Urinary bladder (tissue), 4 donors: ENCODE measurements at places on chromosomes 3 and 15. TPM values are rescaled to one million over a fixed set of nuclear protein-coding genes. Genes with fewer than 3 reads are reported as not detected.

TGM4 gene
- total RNA-seq = not detected

MESP2 gene
- not detected for total RNA-seq

GABRR3 gene
- total RNA-seq = 0.11 TPM

CCDC54 gene
- total RNA-seq = not detected

MORC1 gene
- 0.90 TPM for total RNA-seq

GATM gene
- 83.8 TPM for total RNA-seq

CCRL2 gene
- total RNA-seq = 2.5 TPM

TSPAN3 gene
- total RNA-seq = 192 TPM

PROK2 gene
- 0.74 TPM for total RNA-seq

STRA6 gene
- total RNA-seq = 21.9 TPM

CHAC1 gene
- total RNA-seq = 0.42 TPM

SFMBT1 gene
- total RNA-seq = 17.8 TPM

CCDC71 gene
- 10.3 TPM for total RNA-seq

RASL12 gene
- total RNA-seq = 54.6 TPM

CPOX gene
- 16.2 TPM for total RNA-seq

TM4SF1 gene
- total RNA-seq = 124 TPM

SMCO1 gene
- total RNA-seq = not detected

SHC4 gene
- total RNA-seq = 8.8 TPM

MAPKBP1 gene
- 27.7 TPM for total RNA-seq

GCSAM gene
- total RNA-seq = 1.7 TPM

ISLR gene
- total RNA-seq = 110 TPM

CMTM8 gene
- 1.6 TPM for total RNA-seq

ANKRD63 gene
- not detected for total RNA-seq

P2RY13 gene
- total RNA-seq = 2.3 TPM

FAM174B gene
- total RNA-seq = 26.1 TPM

STARD5 gene
- total RNA-seq = 25.5 TPM

TRIM42 gene
- not detected for total RNA-seq
